ENCODE measurements at places on chromosomes 13 and 19. TPM values are rescaled to one million over a fixed set of nuclear protein-coding genes. Genes with fewer than 3 reads are reported as not detected.

- DNase-seq = no peak
These were observed 1.2 kb downstream of the POLR1D start for GRCh38 chr13:27622881-27623280.

DNA sequence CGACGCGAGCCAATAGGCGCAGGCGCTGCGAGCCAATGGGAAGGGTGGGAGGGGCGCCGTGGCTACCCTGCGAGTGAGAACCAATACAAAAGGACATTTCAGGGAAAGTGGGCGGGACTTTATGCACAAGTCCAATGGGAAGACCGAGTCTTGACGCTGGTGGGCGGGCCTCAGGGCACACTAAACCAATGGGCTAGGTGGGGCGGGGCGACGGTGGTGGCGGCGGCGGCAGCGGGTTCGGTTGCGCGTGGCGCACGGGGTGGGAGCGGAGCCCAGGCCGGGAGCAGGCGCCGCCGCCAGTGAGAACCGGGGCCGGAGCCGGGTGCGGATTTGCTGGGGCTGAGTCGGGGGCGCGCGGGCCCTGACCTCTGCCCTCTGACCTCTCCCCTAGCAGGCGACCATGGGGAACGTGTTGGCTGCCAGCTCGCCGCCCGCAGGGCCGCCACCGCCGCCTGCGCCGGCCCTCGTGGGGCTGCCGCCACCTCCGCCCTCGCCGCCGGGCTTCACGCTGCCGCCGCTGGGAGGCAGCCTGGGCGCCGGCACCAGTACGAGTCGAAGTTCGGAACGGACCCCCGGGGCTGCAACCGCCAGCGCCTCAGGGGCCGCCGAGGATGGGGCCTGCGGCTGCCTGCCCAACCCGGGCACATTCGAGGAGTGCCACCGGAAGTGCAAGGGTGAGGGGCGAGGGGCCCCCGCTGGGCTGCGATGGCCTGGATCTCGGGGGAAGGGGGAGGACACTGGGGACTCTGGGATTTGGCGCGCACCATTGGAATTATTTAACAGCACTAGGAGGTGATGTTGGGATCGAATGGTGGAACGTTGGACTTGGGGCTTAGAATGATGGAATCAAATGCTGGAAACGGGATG lies at the start of gene TOMM40:
Gene TOMM40, plus strand, starts transcription at position 239 of the 867 bp plus-strand sequence. Its CDS starts 162 bp downstream, at position 401.
- no peak for DNase-seq

GRCh38 chr13:74191410-74191809 lies 57.2 kb upstream of the KLF12 start:
- DNase-seq = no peak

DNA sequence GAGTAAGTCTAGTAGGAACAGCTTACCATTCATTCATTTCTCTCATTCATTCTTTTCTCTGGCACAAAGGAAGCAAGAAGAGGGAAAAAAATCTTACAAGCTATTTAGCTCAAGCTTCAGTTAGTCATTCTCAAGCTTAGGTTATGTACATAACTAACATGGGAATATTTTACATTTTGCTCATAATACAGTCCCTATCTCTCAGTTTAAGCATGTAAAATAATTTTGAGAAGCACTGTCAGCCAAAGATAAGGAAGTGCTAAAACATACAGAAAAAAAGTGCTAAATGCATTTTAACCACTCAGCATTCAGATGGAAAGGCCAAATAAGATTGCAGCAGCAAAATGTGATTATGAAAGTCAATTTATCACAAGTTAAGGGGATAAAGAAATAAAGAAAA lies 7.9 kb downstream of the RBM26 start:
- no peak for DNase-seq

DNA sequence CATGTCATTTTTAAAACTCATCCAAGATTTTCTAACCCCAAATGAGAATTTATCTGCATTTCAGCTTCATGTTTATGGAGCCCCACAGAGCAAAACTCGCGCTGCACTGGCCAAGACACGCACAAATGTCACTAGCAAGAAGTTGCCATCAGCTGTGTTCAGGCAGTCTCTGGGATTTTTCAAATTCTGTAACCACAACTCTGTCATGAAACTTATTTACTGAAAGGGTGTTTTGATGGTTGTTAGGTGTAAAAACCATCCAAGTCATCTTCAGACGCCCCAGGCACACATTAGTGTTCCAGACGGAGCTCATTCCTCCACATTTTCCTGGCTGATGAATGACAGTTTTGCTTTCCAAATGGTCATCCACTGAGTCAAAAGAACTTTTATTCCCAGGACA lies 63.4 kb downstream of the SLC7A1 start:
- no peak for DNase-seq

GRCh38 chr19:43811837-43812236 lies 9.6 kb upstream of the LYPD5 start:
- no peak for DNase-seq

Gene GJB6
- total RNA-seq = not detected

Gene PSG3
- total RNA-seq = not detected
